ENCODE measurements at places on chromosomes 3 and 15. TPM values are rescaled to one million over a fixed set of nuclear protein-coding genes. Genes with fewer than 3 reads are reported as not detected.

The SLC15A2 gene
- polyA plus RNA-seq = 15.8 TPM

The LMAN1L gene
- not detected for polyA plus RNA-seq

The XCR1 gene
- 0.04 TPM for polyA plus RNA-seq

The ISLR gene
- 46.3 TPM for polyA plus RNA-seq

The FOXB1 gene
- 0.20 TPM for polyA plus RNA-seq

The RETNLB gene
- not detected for polyA plus RNA-seq

The SOX14 gene
- not detected for polyA plus RNA-seq

The AMOTL2 gene
- polyA plus RNA-seq = 94.7 TPM

The SAMMSON gene
- not detected for polyA plus RNA-seq

The CHRNA3 gene
- 1.3 TPM for polyA plus RNA-seq

The PATL2 gene
- polyA plus RNA-seq = 0.65 TPM

The LINGO1 gene
- 11.3 TPM for polyA plus RNA-seq

The RMDN3 gene
- 46.8 TPM for polyA plus RNA-seq

The CPNE9 gene
- 0.10 TPM for polyA plus RNA-seq

The GHSR gene
- polyA plus RNA-seq = not detected

The PARP15 gene
- polyA plus RNA-seq = 0.36 TPM

The CPN2 gene
- 0.62 TPM for polyA plus RNA-seq
